ENCODE measurements at places on chromosomes 6 and 20.

- DNase-seq: no peak
Measured at GRCh38 chr6:12313306-12313991, 23.3 kb downstream of the EDN1 start.

GRCh38 chr6:170068496-170068895 lies 222.4 kb downstream of the DLL1 start:
- no peak for DNase-seq

DNA sequence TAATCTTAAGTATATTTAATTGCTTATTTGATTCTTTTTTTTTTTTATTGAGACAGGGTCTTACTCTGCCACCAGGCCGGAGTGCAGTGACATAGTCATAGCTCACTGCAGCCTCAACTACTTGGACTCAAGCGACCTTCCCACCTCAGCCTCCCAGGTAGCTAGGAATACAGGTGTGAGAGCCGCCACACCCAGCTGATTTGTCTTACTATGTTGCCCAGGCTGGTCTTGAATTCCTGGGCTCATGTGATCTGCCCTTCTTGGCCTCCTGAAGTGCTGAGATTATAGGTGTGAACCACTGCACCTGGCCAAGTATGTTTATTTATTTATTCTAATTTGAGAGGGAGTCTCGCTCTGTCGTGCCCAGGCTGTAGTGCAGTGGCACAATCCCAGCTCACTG lies 38.2 kb downstream of the PTPN1 start:
- DNase-seq: no peak

- DNase-seq: no peak
Measured at GRCh38 chr20:62688855-62689460, 19.7 kb upstream of the NTSR1 start.

- DNase-seq: no peak
Measured at GRCh38 chr6:144123836-144124235, 26.5 kb upstream of the STX11 start.

DNA sequence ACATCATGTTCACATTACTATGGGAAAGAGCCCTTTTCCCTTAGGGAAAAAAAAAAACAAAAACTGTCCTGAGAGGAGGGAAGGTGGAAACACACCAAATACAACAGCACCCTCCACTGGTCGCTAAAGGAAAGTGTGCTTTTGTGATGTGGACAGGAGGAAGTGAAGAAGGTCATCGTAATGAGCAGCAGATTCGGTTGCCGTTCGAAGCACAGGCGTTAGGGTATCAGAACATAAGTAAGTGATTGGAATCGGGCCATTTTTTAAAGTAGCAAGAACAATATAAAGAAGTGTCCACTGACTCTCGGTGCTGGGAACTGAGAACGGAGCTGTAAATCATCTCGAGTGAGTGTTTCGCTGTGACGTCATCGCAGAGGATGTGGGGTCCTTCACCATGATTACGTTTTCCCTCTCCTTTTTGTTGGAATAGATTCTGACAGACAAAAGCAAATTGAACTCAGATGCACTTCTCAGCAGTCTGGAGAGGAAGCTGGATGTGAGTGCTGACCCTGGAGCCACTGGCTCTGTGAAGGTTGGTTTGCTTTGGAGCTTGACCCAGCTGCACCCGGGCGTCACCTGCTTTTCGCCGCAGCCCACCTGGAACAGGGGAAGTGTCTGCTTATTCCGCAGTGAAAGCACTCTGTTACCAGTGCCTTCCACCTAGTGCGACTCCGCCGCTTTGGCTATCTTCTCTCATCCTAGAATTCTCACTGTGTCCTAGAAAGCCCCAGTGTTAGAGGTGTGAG lies 203.6 kb upstream of the GMDS start:
- DNase-seq: no peak

- DNase-seq: no peak
Measured at GRCh38 chr20:58864346-58864745, 11.8 kb downstream of the GNAS start.

DNA sequence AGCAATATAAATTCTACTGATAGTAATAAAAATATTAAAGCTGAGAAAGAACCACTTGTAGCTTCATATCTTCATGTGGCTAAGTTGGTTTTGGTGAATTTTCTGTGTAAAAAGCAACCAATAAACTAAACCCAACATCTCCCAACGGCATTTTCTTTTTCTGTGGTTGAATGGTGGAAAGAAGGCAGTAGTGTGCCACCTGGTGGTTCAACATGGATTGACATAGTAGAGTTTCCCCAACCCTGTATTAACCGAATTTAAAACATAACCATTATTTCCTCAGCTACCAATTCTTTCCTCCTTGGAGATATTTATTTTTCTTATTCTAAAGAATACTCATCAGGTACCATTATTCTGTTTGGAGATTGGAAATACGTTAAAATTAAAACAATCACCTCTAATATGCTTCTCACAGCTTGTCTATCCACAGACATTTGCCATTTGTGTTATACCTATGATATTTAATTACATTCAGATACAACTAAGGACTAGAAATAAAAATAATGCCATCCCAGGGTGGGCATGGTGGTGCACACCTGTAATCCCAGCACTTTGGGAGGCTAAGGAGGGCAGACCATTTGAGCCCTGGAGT lies 117.1 kb upstream of the EEF1E1 start:
- DNase-seq: no peak

DNA sequence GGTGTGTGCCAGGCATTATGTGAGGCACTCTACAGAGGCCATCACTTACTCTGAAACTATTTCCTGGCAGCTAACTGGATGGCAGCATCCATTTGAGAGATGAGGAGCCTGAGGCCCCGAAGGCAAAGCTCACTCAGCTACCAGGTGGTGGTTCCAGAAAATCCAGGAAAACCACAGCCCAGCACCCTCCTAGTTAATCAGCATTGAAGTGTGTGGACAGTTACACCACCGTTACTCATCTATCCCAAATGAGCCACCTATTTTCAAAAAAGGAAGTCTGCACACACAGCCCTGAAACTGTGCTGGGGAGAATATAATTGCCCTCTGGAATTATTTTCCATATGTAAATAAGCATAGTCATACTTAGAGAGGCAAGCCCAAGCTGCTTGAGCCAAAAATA lies 67.4 kb downstream of the CNBD2 start:
- DNase-seq: no peak

DNA sequence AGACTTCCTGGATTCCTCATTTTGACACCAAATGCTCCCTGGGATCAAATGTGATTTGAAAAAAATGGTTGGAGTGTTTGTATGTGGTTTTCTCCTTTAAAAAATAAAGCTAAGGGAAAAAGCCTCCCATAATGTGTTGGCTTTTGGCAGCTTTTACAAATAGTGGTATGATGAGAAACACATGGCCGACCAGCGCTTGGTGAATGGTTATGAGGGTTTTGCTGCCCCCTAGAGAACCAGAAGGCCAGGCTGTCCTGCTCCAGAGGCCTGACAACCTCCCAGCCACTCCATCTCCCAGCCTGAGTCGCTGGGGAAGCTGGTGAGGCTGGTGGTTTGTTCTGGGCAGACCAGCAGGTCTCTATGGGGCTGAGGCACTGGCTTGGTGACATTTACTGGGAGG lies 69.3 kb downstream of the CLIC5 start:
- DNase-seq: no peak

DNA sequence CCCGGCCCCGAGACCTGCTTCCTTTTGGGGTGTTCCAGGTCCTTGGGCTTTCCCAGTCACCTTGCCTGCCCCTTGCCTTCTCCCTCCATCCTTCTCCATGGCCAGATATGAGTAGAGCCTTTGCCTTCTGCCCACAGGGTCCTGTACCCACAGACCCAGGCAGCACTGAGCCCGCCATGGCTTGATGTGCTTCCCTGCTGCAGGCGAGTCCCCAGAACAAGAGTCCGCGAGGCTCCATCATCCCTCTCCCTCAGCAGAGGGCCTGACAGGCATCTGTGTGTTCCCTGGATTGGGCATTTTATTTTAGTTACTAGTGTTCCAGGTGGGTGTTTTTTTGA lies 21.9 kb downstream of the PYGB start:
- no peak for DNase-seq

DNA sequence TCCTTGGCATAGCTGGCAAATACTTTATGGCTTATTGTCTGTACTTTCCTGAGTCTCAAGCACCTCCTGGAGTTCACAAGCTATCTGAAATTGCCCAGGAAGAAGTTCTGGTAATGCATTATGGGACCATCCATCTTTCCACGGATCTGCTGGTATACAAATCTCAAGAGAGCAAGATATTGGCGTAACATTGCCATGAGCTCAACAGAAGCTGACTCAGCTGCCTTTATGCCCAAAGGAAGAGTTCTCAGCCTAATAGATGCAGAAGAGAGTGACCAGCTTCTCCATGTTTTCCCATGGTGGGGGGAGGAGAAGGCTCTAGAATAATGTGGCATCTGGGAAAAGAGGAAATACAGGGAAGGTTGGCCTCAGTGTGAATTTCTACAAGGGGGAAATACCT lies 78.7 kb downstream of the UST start:
- DNase-seq: no peak

GRCh38 chr6:156975414-156975813 lies 198.2 kb downstream of the ARID1B start:
- no peak for DNase-seq

Data from cortex of kidney (tissue), 1 donor.